ENCODE measurements at places on chromosomes 13 and 19.

- DNase-seq = no peak
Observed at GRCh38 chr19:17847538-17848366, at the start of gene JAK3. Gene JAK3, minus strand, starts transcription at chr19:17847982. Its CDS starts 3,565 bp downstream, at chr19:17844417.

- no peak for DNase-seq
Observed at GRCh38 chr19:5356918-5357317, 16.3 kb upstream of the PTPRS start.

- DNase-seq = no peak
Observed at GRCh38 chr19:3743486-3743885, 18.0 kb downstream of the APBA3 start.

DNA sequence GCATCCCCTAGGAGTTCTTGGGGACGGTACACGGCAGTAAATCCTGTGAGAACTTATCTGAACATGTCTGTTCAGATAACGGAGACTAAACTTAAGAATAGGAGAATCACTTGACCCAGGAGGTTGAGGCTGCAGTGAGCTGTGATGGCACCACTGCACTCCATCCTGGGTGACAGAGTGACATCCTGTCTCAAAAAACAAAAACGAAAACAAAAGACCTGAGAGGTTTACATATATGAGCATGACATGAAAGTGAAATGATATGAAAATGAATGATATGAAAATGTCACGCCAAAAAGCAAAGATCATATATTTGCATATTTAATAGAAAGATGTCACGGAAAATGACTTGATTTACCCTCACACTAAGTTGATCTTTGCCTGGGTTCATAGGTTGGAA is 5.8 kb downstream of the ZNF175 start:
- no peak for DNase-seq

DNA sequence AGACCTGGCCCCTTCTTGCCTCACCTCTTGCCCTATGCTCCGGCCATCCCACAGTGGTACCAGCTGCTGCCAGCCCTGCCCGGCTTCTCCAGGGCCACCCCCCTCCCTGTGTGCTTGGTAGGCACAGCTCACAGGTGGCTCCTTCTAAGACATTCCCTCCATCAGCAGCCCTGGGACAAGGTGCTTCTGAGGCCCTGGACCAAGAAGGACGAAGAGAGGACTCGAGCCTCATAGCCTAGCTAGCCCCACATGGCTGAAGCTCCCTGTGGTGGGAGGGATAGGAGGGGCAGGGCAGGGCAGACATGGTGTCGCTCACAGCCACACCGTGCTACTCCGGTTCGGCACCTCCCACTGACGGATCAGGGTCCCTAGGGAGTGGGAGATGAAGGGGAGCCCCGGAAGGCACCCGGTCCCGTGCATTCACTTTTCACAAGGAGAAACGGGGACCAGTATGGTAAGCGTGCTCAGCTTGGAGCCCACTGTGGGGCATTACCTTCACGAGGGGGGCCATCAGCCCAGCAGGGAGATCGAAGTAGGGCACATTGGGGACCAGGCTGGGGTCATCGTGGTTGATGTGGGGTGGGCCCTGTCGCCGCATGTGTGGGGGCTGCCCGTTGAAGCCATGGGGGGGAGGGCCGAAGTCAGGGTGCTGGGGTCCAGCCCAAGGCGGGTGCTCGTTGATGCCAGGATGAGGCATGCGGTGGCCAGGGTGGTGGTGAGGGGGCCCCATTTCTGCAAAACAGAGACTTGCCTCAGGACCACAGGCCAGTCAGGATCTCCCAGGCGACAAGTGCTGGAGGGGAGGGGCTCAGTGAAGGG is 19.5 kb downstream of the CHERP start:
- no peak for DNase-seq

DNA sequence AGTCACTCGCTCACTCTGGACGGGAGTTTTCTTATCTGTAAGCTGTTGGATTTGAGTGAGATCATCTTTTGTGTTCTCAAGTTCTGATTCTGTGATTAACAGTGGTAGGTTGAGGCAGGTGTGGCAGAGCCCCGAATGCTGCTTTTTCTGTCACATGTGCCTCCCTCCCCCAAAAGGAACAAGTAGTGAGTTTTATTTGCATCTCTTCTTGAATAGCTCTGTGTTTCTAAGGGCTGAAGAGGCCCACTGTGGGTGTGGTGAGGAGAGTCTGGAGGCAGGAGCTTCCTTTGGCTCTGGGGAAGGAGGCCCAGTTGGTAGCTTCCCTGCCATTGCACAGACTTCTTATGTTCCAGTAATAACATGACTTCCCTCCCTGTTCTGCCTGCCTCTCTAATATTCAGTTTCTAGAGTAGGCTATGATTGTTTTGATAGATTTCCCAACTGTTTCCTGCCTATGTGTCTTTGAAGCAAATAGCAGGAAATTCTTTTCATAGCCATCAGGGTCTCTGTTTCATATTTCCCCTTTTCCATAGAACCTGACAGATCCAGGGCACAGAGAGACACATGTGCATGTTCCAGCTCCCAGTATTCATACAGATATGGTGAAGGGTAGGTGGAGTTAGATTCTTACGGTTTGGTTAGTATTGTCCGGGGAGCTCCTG is 23.9 kb upstream of the CXCL17 start:
- no peak for DNase-seq

GRCh38 chr19:50178859-50179537 is 15.9 kb upstream of the IZUMO2 start:
- peak; percentile 46 for DNase-seq

DNA sequence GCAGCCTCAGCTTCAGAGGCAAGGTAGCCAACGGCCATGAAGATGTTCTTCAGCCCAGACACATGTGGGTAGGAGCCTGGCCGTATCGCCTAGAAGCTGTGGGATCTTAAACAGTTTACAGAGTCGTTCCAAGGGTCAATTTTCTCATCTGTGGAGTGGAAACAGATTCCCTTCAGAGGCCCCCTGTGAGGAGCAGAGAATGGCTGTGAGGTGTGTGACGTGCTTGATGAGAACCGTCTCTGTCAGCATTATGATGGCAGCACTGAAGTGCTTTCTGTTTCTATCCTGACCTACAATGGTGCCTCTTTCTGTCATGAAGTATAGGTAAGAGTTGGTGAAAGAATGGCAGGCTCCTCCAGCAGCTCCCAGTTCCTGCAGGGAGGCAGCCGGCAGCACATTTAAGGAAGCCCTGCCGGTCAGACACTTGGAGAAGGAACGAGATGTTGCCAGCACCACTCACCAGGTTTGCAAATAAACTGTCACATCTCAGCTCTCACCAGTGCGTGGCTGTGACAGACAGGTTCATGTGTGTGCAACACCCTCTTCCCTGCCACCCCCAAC is 277.3 kb downstream of the FOXO1 start:
- DNase-seq = no peak

DNA sequence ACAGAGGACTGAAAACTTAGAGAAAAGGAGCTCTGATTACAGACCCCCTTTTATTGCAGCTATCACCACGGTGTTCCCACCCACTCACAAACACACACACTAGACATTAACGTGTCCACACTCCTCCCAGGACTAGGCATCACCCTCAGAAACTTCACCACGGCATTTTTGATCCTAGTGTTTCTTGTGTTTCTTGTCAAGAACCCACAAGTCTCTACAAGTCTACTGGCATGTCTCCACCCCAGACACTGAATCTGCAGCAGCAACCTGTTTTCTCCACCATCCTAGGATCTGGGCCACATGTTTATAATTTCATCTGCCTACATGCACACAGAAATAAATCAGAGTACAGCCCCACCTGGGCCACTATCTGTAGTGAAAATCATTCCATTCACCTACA is 4.3 kb downstream of the ZNF486 start:
- no peak for DNase-seq

GRCh38 chr13:53694814-53695532 is 666.4 kb downstream of the OLFM4 start:
- DNase-seq = no peak

DNA sequence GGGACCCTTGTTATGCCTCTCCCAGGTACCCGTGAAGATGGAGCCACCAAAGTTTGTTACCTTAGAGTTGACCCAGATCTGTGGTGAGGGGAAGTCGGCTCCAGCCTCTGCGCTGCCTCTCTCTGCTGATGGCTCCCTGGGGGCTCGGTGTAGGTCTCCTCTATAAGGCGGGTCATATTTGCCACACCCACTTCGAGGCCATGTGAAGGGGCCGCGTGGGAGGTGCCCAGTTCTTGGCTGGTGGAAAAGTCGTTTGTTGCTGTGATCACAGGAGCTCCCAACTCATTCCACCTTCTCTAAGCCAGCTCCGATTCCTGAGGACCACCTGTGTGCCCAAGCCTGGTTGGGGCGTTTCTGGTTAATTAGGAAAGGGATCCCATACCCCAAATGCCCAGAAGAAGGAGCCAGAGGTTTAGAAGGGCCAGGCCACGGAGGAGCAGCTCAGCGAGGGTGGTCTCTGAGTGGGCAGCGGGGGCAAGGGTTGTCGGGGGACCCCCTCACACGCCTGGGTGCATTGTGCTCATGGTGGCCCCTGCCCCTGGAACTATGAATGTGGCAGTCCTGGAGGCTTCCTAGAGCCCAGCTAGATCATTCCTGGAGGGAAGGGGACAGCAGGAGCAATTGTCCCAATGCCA is 296.5 kb downstream of the ZNF536 start:
- DNase-seq = no peak

GRCh38 chr13:96751089-96751488 is 243.2 kb downstream of the OXGR1 start:
- DNase-seq = no peak

DNA sequence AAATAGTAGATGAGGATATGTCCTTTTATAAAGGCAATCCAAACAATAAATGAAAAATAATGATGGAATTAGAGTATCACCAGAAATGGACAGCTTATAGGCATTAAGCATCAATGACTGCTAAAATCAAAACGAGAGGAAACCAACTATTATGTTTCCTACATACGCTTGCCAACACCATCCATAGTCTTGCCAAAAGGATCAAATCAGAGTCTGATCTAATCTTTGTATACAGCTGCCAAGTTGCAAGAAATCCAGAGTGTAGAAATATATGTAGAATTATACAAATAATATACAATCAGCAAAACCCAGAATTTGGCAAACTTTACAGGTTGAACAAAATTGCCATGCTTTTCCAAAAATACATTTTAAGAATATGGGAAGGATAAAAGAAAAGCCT is 1661.6 kb downstream of the SLITRK1 start:
- no peak for DNase-seq

- peak; percentile 1 for DNase-seq
Observed at GRCh38 chr13:37306778-37307544, 201.5 kb upstream of the CSNK1A1L start.

DNA sequence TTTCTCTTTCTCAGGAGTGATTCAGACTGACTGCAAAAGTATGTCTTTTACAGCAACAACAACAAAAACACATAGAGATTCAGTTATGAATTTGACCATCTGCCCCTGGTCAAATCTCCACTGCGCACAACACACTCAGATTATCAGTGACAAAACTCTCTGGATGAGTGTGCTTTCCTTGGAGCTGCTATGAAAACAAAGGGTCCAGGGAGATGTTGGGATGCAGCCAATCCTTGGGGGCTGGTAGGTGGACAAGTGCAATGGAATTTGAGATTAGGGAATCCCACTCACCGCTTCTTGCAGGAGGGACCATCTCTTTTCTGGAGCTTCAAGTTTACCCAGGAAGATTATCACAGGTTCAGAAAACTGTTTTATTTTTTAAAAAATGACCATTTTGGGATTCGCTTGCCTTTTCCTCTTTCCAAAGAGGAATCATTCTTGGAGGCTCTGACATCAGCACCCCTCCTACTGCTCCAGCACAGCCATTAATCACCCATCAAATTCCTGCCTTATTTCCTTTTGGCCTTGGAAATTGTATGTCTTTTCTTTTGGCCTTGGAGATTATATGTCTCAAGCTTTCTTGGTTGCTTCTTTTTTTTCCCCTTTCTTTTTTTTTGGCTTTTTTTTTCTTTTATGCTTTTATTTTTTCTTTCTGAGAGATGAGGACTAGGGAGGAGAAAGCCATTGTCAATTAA is 311.8 kb downstream of the TSHZ3 start:
- no peak for DNase-seq
